Gastroesophageal sphincter (tissue), 4 donors: ENCODE measurements at places on chromosomes 2 and 18.

- no peak for ATAC-seq
These were observed 18.6 kb downstream of the NPC1 start for GRCh38 chr18:23567671-23568070.

GRCh38 chr2:193228276-193228675 is 1033.5 kb upstream of the TMEFF2 start:
- no peak for ATAC-seq

DNA sequence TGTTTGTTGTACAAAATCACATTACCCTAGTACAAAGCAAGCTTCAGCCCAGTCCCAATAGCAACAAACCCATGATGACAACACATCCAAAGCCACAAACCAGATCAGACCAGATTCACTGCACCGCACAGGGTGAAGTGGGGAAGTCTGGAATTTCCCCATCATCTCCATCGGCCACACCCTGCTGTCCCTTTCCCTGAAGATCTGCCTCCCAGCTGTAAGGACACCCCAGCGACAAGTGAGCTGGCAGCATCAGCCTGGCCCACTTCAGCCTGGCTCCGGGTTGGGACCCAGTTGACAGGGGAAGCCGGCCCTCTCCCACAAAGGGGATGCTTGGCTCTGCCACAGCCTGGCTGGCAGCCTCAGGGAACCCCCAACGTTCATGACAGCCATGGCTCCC is 207.6 kb downstream of the MGAT5 start:
- no peak for ATAC-seq

GRCh38 chr2:10223471-10223870 is 79.2 kb upstream of the HPCAL1 start:
- ATAC-seq, result no peak

- ATAC-seq, result no peak
These were observed 11.5 kb upstream of the ALPK2 start for GRCh38 chr18:58640428-58640805.

DNA sequence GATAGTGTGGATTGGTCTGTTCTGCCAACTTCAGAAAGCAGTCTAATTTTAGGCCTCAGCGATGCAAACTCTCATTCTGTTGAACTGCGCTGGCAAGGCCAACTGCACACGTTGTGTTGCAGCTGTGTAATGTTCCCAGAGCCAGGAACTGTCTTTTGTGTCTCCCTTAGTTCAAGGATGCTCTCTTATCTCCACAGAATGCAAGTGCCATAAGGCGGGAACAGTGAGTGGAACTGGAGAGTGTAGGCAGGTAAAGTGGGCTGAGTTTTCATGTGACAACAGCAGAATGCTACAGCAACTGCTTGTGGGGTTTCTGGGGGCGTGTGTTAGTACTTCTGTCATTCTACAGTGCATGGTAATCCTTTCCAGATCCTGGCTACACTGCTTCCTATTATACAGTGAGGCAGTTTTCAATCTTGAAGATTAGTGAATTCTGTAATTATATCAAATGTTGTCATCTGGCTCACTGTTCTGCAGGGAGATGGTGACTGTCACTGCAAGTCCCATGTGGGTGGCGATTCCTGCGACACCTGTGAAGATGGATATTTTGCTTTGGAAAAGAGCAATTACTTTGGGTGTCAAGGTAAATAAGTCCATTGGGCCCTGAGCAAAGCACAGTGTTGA is 125.8 kb downstream of the LAMA3 start:
- peak; percentile 58 for ATAC-seq

- no peak for ATAC-seq
These were observed 684.4 kb downstream of the NRXN1 start for GRCh38 chr2:50347358-50348044.

GRCh38 chr2:232142049-232142448 is 180.5 kb downstream of the DIS3L2 start:
- no peak for ATAC-seq

DNA sequence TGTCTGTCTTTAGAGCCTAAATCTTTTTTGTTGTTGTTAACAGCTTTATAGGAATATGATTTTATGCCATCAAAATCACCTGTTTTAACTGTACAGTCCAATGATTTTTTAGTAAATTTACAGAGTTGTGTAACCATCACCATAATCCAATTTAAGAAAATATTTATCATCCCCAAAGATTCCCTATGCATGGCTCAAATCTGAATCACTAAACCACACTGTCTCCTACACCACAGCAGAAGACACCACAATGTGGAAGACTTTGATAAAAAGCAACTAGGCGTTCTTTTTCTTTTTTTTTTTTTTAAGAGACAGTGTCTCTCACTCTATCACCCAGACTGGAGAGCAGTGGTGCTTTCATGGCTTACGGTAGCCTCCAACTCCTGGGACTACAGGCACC is 99.6 kb downstream of the TXNL1 start:
- ATAC-seq, result no peak

- ATAC-seq, result no peak
These were observed 4.8 kb upstream of the ANKRD62 start for GRCh38 chr18:12088731-12089375.

DNA sequence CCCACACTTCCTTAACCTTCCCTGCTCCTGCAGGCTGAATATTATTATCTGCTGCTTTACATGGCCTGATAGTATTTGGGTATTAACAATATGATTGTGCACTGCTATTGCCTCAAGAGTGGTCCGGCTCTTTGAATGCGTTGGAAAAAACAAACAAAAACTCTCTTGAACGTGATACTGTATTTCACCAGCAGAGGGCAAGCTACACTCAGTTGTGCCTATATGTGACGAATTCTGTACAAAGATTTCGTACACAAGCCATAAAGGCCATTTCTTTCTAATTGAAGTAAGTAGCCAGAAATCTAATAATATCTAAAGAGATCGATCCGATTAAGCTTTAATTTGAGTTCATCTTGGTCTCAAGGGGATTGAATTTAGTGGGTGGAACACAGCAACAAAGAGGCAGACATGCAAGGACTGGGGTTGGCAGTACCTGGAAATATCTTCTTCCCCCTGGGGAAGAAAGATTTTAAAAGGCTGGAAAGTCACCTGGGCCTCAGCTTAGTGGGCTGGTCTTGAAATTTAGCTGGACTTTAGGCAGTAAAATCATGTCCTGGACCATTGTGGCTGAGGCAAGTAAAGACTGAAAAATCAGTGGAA is 49.3 kb upstream of the RAB6D start:
- ATAC-seq, result peak; percentile 41

DNA sequence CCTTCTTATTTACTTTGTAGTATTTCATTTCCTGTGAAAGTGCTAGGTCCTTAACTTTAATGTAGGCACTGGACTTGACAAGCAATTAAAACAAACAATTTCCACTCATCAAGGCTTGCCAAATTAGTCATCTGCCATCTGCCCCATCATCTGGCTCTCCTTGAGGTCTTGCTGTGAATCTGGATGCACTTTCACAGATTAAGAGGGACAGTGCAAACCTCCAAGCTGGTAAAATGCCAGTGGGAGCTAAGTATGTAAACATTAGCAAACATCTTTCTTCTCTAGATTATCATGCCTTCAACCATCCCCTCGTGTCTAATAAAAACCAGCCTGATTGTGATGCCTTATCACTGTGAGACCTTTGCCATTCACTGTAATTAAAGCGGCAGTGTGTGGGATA is 402.9 kb downstream of the ERBB4 start:
- ATAC-seq, result no peak

- ATAC-seq, result no peak
These were observed 220.1 kb upstream of the CTAGE1 start for GRCh38 chr18:22637787-22638186.

- ATAC-seq, result peak; percentile 31
These were observed 89.5 kb upstream of the RBMS1 start for GRCh38 chr2:160583146-160583535.

DNA sequence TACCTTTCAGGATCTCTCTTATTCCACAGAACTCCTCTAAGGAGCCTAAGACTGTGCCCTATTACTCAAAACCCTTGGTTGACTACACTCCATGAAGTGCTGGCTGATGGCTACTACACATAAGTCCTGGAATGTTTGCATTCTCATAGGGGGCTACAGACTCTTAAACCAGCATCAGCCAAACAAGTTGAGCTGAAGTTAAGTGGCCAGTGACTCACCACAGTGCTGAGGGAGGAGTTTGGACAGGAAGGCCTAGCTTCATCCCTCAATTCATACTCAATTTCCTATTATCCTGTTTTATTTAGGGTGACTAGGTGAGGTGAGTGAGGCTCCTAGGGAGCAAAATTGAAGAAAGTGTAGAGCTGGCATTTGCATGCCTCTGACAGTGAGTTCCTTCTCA is 246.7 kb downstream of the SMAD2 start:
- no peak for ATAC-seq

DNA sequence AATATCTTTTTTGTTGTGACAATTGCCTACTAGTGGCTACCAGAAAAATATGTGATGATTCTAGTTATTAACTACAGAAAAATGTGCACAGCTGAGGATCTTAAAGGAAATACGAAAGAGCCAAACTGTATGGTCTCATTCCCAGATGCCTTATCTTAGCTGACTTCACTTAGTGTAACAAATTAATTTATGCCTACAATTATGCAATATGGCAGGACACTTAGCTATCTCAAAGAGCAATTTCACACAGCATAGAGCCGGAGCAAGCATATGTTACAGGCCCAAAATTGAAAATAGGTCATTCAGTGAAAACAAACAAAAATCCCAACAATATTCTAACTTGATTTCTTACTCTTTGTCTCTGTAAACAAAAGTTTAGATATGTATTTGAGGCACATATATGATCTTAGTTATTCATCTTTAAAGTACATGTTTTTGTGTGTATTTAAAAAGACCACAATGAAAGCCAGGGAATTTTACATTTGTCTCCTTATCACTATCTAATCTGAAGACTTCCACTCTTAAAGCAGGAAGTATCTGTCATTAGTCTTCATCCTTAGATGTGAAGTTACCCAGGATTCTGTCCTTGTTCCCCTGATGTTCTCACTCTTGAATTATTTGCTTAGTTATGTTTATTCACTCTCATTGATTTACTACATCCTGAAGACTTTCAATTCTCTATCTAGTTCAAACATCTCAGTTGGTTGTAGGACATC is 1579.0 kb upstream of the NXPH2 start:
- no peak for ATAC-seq
